GF-D8 (cell line): ENCODE measurements at places on chromosomes 7 and 10.

- no peak for DNase-seq
These were observed 25.8 kb upstream of the ZNF488 start for GRCh38 chr10:47409866-47410256.

DNA sequence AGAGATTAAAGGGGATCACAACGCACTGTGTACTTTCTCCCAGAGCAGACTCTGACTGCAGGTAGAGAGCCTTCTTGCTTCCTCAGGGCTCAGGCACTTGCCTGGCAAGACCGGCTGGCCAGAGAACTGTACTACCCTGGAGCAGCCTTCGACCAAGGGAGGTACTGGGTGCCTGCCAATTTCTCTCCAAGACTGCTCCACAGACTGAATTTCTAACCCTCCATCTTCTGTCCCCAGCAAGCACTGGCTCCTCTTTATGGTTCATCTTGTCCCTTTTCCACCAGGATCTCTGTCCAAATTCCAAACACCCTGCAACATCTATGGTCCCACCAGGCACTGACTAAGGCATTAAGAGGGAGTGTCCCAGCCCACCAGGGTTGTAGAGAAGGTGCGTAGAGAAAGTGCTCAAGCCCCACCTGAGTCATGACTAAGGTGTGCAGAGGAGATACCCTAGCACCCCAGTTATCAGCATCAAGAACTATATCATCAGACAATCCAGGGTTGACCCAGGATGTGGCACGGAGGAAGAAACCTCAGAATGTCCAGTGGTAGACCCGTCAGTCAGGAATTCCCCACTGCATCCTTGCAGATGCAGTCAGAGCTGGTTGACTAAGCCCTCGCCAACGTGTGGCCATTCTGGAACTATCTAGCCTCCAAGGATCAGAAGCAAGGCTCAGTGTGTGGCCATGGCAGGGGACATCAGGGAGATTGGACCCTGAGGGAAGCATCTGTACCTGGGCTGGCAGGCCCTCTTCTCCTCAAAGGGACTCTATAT, 60.9 kb upstream of the CAMK2B start:
- DNase-seq: no peak

- DNase-seq: no peak
These were observed 28.9 kb downstream of the LRRC27 start for GRCh38 chr10:132360766-132361447.

DNA sequence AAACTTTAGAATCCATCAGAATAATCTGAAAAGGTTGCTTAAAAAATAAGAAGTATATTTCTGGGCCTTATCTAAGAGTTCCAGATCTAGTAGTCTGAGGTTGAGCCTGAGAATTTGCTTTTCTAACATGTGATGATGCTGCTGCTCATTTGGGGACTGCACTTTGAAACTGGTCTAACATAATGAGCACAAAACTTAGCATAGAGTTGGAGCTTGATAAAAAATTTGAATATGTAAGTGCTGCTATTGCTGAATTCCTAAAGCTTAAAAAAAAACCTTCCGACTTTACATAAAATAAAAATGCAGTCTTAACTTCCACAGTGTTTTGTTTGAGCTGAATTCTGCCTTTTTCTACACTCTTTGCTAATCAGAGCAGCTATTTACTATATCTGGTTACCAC, 48.8 kb downstream of the GLCCI1 start:
- no peak for DNase-seq

DNA sequence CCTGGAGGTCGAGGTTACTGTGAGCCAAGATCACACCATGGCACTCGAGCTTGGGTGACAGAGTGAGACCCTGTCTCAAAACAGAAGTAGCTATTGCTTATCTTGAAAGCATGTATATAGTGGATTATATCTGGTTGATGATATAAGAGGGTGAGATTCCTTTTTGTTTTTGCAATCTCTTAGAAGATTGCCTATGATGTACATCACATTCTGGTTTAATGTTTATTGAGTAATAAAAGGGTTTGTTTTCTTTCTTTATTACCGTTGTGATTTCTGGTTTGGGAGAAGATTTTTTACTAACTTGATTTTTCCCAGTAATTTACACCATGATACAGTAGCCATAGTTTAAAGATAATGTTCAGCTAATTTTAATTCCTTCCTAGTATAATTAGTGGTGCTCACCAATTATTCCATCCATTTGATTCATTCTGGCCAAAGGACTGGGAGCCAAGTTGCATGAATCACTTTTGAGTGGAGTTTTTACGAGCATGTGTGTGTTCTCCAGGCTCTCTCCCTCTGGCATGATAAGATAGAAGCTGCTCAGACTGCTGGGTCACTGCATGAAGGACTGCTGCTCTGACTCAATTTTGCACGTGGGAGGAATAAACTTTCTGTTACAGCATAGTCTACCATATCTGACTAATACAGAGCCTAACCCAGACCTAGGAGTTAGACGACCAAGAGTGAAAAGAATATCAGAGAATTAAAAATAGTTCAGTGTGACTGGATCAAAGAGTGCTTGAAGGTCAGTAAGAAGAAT, 13.5 kb upstream of the TSPAN13 start:
- DNase-seq: no peak

GRCh38 chr10:100575585-100576281, 40.0 kb downstream of the HIF1AN start:
- no peak for DNase-seq
